Activated T-helper 2 cell treated with anti-CD3 and anti-CD28 coated beads, Interferon-gamma antibody, Interleukin-2, Interleukin-4, amounts not matched to agents 10 μg/mL and 5 μg/mL and 100 μg/mL, durations not matched to agents 14 hours and 24 hours and 36 hours (primary cell): ENCODE measurements at places on chromosomes 7 and 10.
A peak's percentile ranks its signal among the peaks of the same experiment; 100 is the strongest.

DNA sequence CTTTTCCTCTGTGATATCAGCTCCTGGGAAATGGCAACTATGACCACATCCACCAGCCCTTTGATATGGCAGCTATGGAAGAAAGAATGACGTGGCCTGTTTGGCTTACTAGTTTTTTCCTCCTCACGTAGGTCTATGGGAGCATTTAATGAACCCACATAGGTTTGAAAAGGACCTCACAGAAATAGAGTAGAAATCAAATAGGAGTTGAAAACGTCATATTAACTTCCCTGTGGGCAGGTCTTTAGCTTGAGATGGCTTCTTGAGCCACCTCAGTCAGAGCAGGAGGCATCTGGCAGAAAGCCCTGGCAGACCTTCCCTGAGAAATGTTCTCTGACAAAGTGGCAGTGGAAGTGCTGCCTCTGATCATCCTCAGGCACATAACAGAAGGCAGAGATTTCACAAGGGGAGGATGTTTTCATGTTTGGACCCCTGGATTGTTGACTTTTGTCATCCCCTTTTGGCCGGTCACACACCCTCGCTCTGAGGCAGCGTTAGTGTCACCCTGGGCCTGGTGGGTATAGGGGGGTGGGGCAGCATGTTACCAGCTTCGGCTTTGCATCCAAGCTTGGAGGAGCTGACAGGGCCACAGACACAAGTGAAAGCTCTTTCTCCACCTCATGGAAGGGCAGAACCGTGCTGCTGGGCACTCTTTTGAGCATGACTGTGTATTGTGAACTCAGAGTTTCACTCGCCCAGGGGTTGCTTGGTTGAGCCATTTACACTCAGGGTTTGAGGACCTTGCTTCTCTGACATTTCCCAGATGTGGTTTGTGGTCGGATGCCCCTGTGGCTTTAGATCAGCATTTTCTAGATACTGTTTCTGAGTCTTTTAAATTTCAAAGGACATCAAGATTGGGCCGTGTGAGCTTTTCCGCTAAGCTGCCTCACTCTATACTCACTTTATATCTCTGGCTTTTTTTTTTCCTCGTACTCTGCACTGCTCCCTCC, 184.2 kb downstream of the STK31 start:
- H3K36me3 ChIP-seq: no peaks in the 10 kb centered on the region
- H3K27ac ChIP-seq: peak overlapping the region; percentile 91
- H3K4me3 ChIP-seq: peak overlapping the region; percentile 34
- H3K4me1 ChIP-seq: peaks cover 36% of the 10 kb centered on the region
- peaks cover 16% of the 10 kb centered on the region for H3K27me3 ChIP-seq

DNA sequence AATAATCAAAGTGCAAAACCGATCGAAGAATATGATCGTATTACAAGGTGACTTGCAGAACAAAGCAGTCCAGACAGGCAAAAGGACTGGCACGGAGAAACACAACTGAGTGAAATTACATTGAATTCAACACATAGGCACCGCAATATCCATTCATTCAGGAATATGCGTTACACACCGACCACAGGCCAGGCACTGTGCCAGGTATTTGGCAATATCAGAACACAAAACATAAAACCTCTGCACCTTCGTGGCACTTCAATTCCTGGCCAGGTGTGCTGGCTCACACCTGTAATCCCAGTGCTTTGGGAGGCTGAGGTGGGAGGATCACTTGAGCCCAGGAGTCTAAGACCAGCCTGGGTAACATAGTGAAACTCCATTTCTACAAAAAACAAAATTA, 187.9 kb downstream of the DIP2C start:
- peaks cover 8% of the 10 kb centered on the region for H3K27me3 ChIP-seq

GRCh38 chr7:95011146-95011928, 103.9 kb downstream of the PPP1R9A start:
- no peak for DNase-seq
- no peak overlapping the region for H3K27ac ChIP-seq
- no peaks in the 10 kb centered on the region for H3K36me3 ChIP-seq
- no peaks in the 10 kb centered on the region for H3K4me1 ChIP-seq

DNA sequence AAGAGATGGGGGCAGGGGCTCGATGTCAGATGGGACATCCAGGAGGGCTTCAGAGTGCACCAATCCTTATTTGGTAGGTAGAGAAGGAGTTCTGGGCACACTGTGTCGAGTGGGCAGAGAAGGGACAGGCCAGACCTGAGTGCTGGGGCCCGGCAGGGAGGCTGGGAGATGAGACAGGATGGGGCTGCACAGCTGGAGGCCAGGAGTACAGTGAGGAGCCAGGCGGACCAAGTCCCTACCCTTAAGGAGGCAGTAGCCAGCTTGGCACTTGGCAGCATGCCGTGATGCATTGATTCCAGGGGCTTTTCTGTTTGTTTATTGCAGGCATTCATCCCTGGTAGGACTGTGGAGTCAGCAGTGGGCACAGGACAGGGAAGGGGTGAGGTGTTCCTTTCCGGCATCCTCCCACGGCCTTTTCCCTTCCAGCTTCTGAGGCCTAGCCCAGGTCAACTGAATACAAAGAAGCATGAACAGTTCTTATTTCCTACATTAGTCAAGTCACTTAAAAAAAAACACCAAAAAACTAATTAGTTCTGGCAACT, 168.8 kb upstream of the CDCA7L start:
- H3K27ac ChIP-seq: no peak overlapping the region
- DNase-seq: no peak
- peaks cover 11% of the 10 kb centered on the region for H3K4me1 ChIP-seq
- H3K36me3 ChIP-seq: no peaks in the 10 kb centered on the region

DNA sequence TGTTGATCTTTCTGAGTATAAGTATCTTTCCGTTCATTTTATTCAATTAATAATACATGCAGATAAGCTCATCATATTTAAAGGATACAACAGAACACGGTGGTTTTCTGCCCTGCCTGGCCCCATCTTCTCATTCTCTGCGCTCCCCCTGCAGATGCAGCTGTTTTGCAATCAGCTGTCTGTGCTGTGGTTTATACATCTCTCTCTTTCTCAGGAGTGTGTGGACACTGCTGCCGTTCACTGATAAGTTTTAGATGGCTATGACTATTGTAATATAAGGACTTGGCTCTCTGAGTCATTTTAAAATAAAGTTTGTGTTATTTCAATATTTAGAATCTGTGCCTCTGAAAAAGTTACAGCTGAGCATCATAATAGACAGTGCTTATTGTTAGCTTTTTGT, 54.5 kb downstream of the CUL1 start:
- DNase-seq: no peak
- no peaks in the 10 kb centered on the region for H3K27me3 ChIP-seq
- H3K36me3 ChIP-seq: peaks cover 54% of the 10 kb centered on the region
- peaks cover 10% of the 10 kb centered on the region for H3K4me1 ChIP-seq

DNA sequence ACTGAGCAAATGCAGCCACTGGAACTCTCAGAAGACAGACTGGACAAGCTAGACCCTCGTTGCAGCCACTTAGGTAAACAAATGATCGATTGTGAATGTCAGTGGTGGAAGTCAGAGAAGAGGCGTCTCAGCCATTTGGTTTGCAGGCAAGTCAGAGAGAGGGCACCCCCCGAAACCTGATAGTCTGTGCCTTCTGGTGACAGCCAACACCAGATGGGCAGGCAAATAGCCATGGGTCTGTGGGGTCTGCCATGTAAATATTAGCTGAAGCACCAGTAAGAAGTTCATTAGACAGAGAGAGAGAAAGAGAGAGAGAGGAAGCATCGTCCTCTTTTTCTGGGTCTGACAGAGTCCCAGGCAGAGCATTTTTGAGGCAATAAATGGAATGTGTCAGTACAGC, 5.4 kb downstream of the PPP1R17 start:
- H3K36me3 ChIP-seq: no peaks in the 10 kb centered on the region
- H3K27ac ChIP-seq: no peak overlapping the region
- H3K4me3 ChIP-seq: no peak overlapping the region
- H3K4me1 ChIP-seq: no peaks in the 10 kb centered on the region
- no peaks in the 10 kb centered on the region for H3K27me3 ChIP-seq
- DNase-seq: no peak

GRCh38 chr10:130111852-130112180, 1.2 kb upstream of the C10orf143 start:
- H3K4me1 ChIP-seq: peaks cover 32% of the 10 kb centered on the region
- DNase-seq: no peak
- peaks cover 17% of the 10 kb centered on the region for H3K36me3 ChIP-seq
- H3K4me3 ChIP-seq: peak overlapping the region; percentile 97

DNA sequence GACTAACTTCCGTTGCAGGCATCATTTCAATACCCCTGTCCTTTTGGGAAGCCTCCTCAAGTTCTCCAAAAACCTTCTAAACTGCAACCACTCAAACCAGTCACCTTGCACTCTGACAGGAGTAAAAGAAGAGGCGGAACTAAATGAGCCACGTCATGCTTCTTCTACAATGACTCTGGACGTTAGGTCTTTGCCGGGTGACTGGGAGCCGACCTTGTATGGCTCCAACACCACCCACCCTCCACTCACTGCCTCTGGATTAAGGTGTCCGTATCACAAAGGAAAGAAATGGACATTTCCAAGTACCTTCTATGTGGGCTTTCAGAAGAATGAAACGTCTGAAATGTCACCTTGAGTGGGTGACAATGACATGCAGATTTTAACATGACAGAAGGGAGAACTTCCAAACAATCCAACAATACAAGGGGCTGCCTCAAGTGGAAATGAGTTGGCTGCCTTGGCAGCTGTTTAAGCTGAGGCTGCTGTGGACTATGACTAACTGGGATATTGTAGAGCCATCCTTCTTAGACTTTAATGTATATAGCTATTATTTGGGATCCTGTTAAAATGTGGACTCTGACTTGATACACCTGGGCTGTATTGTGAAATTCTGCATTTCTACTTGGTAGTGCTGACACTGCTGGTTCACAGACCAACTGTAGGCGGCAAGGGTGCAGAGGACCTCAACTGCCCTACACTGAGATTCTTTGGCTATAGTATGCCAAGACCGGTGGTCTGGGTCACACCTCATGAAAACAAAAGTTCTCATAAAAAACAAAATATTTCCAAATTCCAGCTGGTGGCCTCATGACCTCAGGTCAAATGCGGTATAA, 33.8 kb upstream of the PDLIM1 start:
- H3K4me3 ChIP-seq: no peak overlapping the region
- H3K4me1 ChIP-seq: peaks cover 1% of the 10 kb centered on the region
- no peaks in the 10 kb centered on the region for H3K36me3 ChIP-seq

DNA sequence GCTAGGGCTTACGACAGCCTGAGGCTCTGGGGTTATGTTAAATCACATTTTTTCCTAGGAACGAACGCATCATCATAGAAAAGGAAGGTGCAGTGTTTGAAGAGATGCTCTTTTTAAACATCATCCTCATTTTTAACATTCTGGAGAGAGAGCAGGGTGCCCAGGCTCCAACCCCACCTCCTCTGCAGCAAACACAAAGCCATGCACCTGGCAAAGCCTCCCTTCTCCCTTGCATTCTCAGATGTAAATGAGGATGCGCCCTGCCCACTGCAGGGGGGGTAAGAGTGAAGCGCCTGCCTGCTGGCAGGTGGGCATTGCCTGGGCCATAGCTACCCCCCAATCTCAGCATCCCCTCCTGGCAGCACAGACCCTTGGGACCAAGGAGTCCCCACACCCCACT, 92.4 kb downstream of the PTPRN2 start:
- no peak overlapping the region for H3K4me3 ChIP-seq
- no peaks in the 10 kb centered on the region for H3K27me3 ChIP-seq
- no peak for DNase-seq

GRCh38 chr7:36682102-36682501, 42.2 kb downstream of the AOAH start:
- H3K4me3 ChIP-seq: no peak overlapping the region
- DNase-seq: no peak
- H3K4me1 ChIP-seq: peaks cover 76% of the 10 kb centered on the region
- H3K36me3 ChIP-seq: peaks cover 40% of the 10 kb centered on the region
- H3K27ac ChIP-seq: peak overlapping the region; percentile 74

DNA sequence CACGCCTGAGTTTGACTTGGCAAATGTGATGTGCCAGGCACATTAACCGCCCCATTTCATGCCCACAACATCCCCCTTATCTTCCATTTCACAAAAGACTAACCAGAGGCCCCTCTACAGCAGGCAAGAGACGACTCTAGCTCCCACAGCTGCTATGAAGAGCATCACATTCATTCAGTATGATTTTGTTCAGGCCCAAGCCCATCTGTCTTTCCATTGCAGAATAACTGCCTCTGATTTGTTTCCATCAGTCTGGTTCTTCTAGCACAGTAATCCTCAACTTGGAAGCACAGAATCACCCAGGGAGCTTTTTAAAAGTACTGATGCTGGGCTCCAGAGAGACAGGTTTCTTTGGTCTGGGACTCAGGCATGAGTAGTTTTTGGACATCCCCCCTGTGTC, 169.7 kb downstream of the NEURL1 start:
- H3K36me3 ChIP-seq: peaks cover 5% of the 10 kb centered on the region
- H3K27me3 ChIP-seq: no peaks in the 10 kb centered on the region
- H3K27ac ChIP-seq: no peak overlapping the region
- H3K4me1 ChIP-seq: peaks cover 9% of the 10 kb centered on the region

- no peak for DNase-seq
- H3K36me3 ChIP-seq: no peaks in the 10 kb centered on the region
- peaks cover 1% of the 10 kb centered on the region for H3K27me3 ChIP-seq
Measured at GRCh38 chr10:93851169-93851568, 42.6 kb upstream of the SLC35G1 start.

DNA sequence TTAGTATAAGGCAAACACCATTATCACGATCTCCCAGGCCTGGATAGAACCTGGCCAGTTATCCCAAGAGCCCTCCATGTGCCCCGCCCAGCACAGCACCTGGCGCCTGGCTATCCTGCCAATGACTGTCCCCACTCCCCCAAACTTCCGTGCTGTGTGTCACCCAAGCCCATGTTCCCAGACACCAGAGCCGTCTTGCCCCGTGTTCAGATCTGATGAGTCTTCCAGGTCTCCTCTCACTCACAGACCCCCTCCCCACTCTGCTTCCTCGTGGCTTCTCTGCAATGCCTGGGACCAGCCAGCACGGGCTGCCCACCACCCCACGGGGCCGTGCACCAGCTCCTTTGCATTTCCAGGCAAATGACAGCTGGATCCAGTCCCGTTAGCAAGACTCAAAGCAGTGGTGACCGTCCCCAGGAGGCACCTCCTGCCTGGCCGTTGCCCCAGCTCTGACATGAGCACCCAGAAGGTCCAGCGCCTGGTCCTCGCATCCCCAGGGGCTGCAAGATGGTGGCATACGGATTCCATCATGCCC, 43.8 kb upstream of the INPP5A start:
- H3K36me3 ChIP-seq: no peaks in the 10 kb centered on the region
- H3K4me1 ChIP-seq: no peaks in the 10 kb centered on the region
- H3K4me3 ChIP-seq: no peak overlapping the region
- no peak overlapping the region for H3K27ac ChIP-seq
- no peak for DNase-seq

DNA sequence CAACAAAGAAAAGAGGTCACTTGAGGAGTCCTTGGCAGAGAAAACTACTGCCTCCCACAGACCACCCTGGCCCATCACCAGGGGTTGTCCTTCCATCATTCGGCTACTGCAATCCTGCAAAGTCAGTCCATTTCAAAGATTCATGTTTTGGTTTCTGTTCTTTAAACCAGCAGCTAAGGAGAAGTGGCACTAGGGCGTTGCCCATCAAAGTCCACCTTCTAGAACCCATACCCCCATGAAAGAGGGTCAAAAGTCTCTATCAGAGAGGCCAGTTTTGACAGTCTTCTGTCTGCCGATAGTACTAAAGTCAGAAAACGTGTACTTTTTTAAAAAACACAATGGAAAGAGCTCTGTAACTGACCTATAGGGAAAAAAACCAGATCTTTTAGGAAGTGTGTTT, 14.4 kb downstream of the CCDC6 start:
- no peak overlapping the region for H3K4me3 ChIP-seq
- no peak for DNase-seq
- H3K27ac ChIP-seq: no peak overlapping the region
- H3K4me1 ChIP-seq: peaks cover 52% of the 10 kb centered on the region
- peaks cover 32% of the 10 kb centered on the region for H3K36me3 ChIP-seq

GRCh38 chr10:77636967-77637531, 559 bp downstream of the KCNMA1 start:
- H3K4me1 ChIP-seq: peaks cover 2% of the 10 kb centered on the region
- H3K27ac ChIP-seq: no peak overlapping the region
- peak overlapping the region; percentile 18 for H3K4me3 ChIP-seq
- peaks cover 68% of the 10 kb centered on the region for H3K27me3 ChIP-seq
- DNase-seq: no peak
